ENCODE measurements at places on chromosomes 1 and 21. TPM values are rescaled to one million over a fixed set of nuclear protein-coding genes. Genes with fewer than 3 reads are reported as not detected.

Gene DYRK3
- 4.9 TPM for total RNA-seq

Gene CPTP
- total RNA-seq, result 8.4 TPM

Gene PKP1
- total RNA-seq, result not detected

Gene ATPAF1
- 40.3 TPM for total RNA-seq

Gene PLA2G4A
- 0.11 TPM for total RNA-seq

Gene DMRTA2
- not detected for total RNA-seq

Gene TFF1
- 1.1 TPM for total RNA-seq

Gene ALPL
- not detected for total RNA-seq

Gene CD1E
- not detected for total RNA-seq

Gene RSPH1
- total RNA-seq, result not detected

Gene SPRR5
- not detected for total RNA-seq

Gene AHCTF1
- total RNA-seq, result 45.3 TPM

Gene AIRE
- total RNA-seq, result not detected

Gene TTC34
- total RNA-seq, result 0.81 TPM

Gene TBCE
- total RNA-seq, result 21.8 TPM

Gene LAPTM5
- total RNA-seq, result 229 TPM

Gene F5
- total RNA-seq, result 23.3 TPM

Gene PEAR1
- total RNA-seq, result not detected

Gene OLIG2
- not detected for total RNA-seq

Gene ATP1A2
- not detected for total RNA-seq

Gene NCAM2
- not detected for total RNA-seq

Gene FTCD
- 0.85 TPM for total RNA-seq

Gene LSM10
- total RNA-seq, result 43.8 TPM

Gene KRTAP13-2
- not detected for total RNA-seq

Gene PDC
- not detected for total RNA-seq

Gene CBS
- 91.9 TPM for total RNA-seq

Gene EPRS1
- total RNA-seq, result 210 TPM

Gene GNG12
- total RNA-seq, result not detected

Gene TNFRSF1B
- total RNA-seq, result 191 TPM

Gene YRDC
- 37.1 TPM for total RNA-seq

Gene PCP4
- total RNA-seq, result not detected

Gene OR2G6
- total RNA-seq, result not detected

Gene HRNR
- total RNA-seq, result not detected

Gene NTRK1
- total RNA-seq, result 25.9 TPM

Gene PRMT2
- 58.2 TPM for total RNA-seq

Gene NTNG1
- total RNA-seq, result 0.96 TPM

Gene SIM2
- total RNA-seq, result not detected

Gene RCAN1
- total RNA-seq, result 7.8 TPM

Gene TNFRSF25
- 57.8 TPM for total RNA-seq
